Stimulated activated CD4-positive, alpha-beta T cell treated with anti-CD3 and anti-CD28 coated beads, Interleukin-1b, Interleukin-23, amount 100 ng/mL, for 1 hour (primary cell): ENCODE measurements at places on chromosomes 12 and 14.

- no peak for DNase-seq
Measured at GRCh38 chr12:26891704-26892103, 46.1 kb downstream of the INTS13 start.

DNA sequence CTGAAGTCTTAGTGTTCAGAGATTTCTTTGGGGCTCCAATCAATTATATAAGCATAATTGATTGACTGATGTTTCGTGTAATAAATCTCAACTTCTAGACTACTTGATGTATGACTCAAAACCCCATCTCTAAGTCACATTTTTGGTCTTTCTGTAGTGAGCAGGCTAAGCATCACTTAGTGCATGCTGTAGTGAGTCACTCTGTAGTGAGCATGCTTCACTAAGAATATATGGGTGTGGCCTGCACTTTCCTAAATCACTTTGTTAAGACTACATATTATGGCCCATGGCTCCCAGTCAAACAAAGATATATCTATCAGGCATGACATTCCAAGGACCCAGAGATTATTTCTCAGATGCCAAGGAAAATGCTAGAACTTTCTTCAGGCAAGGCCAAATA, 909.4 kb upstream of the LRFN5 start:
- DNase-seq = no peak

GRCh38 chr12:13167906-13168305, 28.6 kb upstream of the EMP1 start:
- no peak for DNase-seq

DNA sequence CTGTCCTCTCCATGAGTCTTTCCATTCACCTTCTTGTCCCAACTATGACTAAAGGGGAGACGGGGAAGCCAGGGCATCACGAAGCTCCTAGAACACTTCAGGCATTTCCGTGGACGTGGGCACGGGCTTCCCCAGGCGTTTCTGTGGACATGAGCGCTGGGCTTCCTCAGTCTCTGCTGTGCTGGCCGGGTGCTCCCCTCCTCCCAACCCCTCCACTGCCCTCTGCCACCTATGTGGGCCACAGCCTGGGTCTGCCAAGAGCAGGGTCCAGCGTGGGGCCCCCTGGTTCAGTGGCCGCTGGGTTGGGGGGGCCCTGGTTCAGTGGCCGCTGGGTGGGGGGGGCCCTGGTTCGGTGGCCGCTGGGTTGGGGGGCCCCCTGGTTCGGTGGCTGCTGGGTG, 14.8 kb downstream of the HIP1R start:
- no peak for DNase-seq

DNA sequence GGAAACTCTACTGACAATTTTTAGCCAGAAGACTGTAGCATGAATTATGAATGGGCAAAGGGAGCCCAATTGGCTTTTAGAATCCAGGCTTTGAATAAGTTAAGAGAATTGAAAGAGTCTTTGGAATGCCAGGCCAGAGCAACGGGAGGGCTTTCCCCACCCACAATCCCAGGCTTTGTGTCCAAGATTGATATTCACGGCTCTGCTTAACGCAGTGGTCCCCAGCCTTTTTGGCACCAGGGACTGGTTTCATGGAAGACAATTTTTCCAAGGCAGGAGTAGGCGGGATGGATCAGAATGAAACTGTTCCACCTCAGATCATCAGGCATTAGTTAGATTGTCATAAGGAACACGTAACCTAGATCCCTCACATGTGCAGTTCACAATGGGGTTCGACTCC, 79.6 kb downstream of the EPS8 start:
- DNase-seq = no peak
